Effector memory CD4-positive, alpha-beta T cell (primary cell): ENCODE measurements at places on chromosomes 4 and X.

- no peak for DNase-seq
Observed at GRCh38 chr4:40086421-40086820, 29.8 kb downstream of the N4BP2 start.

DNA sequence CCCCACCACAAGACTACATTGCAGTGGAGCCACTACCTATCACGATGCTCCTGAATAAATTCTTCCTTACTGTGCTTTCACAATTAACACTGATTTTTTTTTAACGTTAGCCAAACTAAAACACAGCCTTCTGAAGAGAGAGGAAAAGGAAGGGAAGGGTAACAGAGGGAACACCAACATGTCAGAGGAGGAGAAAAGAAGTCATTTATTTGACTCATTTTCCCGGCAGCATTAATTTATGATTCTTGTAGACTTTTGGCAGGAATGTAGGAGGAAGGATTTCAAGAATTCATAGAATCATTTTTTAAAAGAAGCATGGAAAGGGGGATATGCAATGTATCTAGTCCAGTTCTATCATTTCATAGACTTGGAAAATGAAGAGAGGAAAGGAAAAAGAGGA lies 74.3 kb upstream of the IQCM start:
- no peak for DNase-seq

DNA sequence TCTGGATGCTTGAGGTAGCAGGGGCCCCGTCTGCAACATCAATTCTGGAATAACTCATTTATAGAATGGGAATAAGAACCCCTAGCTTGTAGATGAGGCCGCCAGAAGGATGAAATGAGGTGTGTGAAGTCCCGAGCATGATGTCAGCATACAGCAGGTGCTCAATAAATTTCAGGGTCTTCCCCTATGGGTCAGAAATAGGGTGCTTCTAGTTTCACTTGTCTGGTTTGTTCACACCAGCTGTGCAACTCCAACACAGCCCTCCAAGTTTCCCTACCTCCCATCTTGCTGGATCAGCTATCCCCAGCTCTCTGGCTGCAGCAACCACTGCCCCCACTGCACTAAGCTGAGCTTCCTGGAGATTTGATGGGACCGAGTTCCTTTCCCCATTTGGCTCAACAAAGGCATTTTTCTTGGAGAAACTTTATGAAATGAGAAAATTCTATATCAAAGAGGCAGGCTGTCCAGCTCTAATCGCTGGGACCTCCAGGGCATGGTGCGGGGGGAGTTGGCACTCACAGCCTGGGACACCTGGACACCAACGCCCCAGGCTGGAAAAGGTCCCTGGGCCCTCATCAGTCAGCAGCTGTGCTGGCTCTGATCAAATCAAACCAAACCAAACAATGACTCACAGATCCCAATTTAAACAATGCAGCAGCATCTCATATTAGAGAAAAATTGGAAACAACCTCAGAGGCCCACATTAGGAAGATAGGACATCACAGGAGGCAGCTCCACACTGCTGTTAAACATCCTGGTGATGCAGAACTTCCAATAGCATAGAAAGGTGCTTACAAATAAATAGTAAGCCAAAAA lies 13.3 kb downstream of the SLC2A9 start:
- no peak for DNase-seq

DNA sequence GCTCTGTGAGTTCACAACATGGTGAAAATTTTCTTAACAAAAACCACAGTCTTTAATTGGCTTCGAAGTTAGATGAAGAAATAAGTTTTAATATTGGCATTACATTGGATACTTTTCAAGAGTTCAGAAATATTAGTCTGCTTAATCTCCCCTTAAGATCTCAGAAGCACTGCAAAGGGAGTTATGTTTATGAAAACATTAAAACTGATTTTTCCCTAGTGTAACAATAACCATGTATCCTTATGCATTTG lies 1.5 kb downstream of the SETD7 start:
- DNase-seq: no peak

DNA sequence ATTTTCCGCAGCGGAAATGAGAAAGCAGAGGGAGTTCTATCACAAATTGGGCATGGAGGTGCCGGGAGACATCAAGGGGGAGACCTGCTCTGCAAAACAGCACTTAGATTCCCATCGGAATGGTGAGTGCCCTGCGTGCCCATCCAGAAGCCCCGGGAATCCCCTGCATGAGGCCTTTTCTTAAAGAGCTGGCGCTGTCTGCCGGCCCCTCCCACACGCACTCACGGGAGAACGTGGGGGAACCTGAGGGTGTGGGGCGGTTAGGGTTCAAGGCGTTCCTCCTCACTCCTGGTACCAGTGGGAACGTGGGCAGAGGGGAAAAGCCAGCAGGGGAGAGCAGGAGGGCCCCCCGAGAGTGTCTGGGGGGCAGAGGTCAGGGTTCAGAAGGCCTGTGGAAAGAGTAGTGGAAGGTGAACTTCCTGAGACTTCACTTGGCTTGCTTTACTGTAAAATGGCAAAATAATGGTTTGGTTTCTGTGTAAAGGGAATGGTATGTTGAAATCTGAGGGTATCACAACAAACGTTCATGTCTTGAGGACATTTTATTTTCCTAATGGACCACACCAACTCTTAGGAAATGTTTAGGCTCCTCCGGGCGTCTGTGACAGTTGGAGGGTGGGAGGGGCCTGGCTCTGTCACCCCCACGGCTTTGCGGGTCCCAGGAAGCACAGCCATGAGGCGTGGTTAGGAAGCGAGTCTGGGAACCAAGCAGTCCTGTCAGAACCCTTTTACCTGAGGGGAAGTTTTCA lies 38.0 kb downstream of the PCGF3 start:
- DNase-seq: no peak

DNA sequence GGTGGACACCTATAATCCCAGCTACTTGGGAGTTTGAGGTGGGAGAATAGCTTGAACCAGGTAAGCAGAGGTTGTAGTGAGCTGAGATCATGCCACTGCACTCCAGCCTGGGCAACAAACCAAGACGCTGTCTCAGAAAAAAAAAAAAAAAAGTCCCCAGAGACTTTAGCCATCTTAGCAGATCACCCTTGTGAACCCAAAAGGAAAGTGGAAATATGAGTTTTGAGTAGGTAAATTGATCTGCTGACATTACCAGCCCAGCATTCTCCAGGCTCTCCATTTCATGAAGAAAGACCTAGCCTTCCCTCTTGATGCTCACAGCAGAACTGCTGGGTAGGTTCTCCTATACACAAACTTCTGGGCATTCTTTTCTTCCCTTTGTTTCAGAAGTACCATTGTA lies 24.5 kb upstream of the HNRNPD start:
- no peak for DNase-seq

DNA sequence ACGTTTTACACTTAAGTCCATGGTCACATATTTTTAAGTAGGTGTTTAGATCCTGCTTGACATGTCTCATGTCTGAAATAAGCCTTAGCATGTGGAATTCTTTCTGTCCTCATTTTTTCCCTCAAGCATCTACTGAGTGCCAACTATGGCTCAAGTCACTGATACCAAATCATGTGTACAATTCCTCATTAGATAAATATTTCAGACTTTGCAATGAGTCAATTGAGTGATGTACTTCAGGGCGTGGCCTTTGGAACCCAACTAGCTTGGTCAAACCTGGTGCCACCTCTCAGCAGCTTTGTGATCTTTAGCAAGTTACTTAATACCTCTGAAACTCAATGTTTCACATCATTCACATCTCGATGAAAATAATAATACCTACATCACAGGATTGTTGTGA lies 12.6 kb upstream of the JADE1 start:
- no peak for DNase-seq

DNA sequence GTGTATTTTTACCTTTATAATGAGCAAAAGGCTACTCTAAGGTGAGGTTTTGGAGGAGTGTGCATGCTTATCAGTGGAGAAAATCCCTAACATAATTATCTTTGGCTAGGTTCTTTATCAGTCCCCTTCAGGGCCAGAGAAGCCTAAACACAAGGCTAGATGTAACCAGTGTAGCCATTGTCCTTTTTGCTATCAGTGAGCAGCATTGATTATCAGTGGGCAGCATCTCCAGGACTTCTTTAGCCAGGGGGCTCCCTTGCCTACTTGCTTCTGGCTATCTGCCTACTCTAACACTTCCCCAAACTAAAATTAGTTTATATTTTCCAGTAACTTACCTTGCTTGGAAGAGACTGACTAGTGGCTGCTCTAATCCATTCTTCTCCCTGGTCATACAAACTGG lies 595.6 kb downstream of the TRAM1L1 start:
- DNase-seq: no peak

- DNase-seq: no peak
Observed at GRCh38 chr4:12146339-12146738, 717.6 kb upstream of the HS3ST1 start.

DNA sequence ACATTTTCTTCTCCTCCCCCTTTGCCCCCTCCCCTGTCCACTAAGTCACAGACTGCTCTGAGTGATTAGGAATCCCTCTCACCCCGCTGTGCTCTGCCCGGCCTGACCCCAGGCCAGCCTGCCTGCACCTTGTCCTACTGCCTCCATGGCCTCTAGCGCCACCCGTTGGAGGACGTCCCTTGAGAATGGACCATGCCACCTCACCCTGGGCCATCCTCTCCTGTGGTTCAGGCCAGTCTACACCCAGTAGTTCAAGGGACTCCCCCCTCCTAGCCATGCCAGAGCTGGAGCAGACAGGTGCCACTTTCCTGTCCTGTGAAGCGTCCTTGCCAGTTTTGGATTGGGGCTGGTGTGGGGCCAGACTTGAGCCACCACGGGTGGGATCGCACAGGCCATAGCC lies 9.7 kb upstream of the IRAK1 start:
- no peak for DNase-seq

- no peak for DNase-seq
Observed at GRCh38 chrX:121014826-121015225, 29.3 kb upstream of the CT47A1 start.

DNA sequence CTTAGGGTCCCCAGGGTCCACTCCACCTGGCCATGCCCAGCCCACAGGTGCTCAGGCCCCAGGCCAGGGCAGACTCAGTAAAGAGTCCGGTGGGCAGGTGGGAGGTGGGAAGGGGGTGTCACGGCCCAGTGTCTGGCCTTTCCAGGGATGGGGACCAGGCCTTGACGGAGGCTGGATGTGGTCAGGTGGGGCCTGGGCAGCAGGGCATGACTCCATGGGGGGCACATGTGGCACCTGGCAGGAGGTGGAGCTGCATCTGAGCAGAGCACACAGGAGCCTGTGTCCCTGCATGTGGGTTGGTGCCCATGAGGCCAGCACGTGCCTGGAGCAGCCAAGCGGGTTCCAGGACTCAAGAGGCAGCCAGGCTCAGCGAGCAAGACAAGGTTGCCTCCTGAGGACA lies 132.9 kb downstream of the FAM53A start:
- no peak for DNase-seq

DNA sequence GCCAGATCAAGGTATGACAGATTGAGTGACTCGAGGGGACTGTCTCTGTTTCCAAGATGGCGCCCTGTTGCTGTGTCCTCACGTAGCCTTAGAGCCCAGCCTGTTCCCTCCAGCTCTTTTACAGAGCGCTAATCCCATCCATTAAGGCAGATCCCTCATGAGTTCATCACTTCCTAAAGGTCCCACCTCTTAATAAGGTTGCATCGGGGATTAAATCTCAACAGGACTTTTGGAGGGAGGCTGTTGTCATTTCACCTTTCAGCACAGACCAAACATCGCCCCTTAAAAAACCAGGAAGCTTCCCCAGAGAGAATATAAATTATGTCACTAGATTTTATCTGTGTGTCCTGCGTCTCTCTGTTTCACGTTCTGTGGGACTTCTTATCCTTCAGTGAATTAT lies 32.6 kb upstream of the DHRSX start:
- DNase-seq: no peak
